ENCODE measurements at places on chromosomes 13 and 19. TPM values are rescaled to one million over a fixed set of nuclear protein-coding genes. Genes with fewer than 3 reads are reported as not detected.

The LGALS14 gene
- not detected for total RNA-seq

The SIGLEC7 gene
- total RNA-seq, result not detected

The C1QTNF9B gene
- 1.4 TPM for total RNA-seq

- no peak for ATAC-seq
Observed at GRCh38 chr19:14516746-14517438, 1.3 kb downstream of the DNAJB1 start.
